ENCODE measurements at places on chromosomes 7 and 10. TPM values are rescaled to one million over a fixed set of nuclear protein-coding genes. Genes with fewer than 3 reads are reported as not detected.

DNA sequence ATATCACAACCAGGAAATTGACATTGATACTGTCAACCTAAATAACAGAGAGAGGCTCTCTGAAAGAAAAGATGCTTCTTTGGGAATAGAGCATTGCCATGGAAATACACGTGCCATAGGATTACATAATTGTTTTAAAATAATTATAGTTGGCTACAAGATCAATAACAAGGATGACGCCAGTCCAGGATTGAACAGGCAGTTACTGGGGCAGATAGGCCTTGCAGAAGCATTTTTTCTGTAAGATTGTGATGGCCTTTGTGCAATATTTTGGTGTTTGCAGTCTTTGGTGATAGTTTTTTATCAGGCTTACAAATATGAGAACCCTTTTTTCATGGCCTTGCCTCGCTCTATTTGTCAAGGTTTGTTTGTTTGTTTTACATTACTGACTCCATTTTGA lies 10.5 kb downstream of the ACADSB start:
- DNase-seq: no peak

Gene DYNC1I1
- 5.0 TPM for total RNA-seq

- no peak for DNase-seq
Observed at GRCh38 chr10:13500201-13500600, 28.6 kb downstream of the BEND7 start.

Gene TMEM229A
- 58.8 TPM for total RNA-seq

GRCh38 chr7:141776374-141776773 lies at the start of gene TAS2R4:
Gene TAS2R4, plus strand, starts transcription at chr7:141776674. Its CDS starts 1,815 bp downstream, at chr7:141778489.
- no peak for DNase-seq

GRCh38 chr7:154720016-154720415 lies 282.9 kb downstream of the PAXIP1 start:
- DNase-seq: no peak

- DNase-seq: peak; percentile 70
Observed at GRCh38 chr7:15561835-15562234, at the start of gene AGMO. Gene AGMO, minus strand, starts transcription at chr7:15562015.

GRCh38 chr7:130397758-130398073 lies 17.4 kb downstream of the CPA1 start:
- DNase-seq: no peak

Gene HYAL4
- total RNA-seq: 3.6 TPM

GRCh38 chr10:75542906-75543305 lies 111.5 kb downstream of the LRMDA start:
- DNase-seq: peak; percentile 14

GRCh38 chr7:144391014-144391413 lies 12.5 kb downstream of the NOBOX start:
- DNase-seq: no peak
